ENCODE measurements at places on chromosomes 12 and 14.
A peak's percentile ranks its signal among the peaks of the same experiment; 100 is the strongest.

- DNase-seq = peak; percentile 85
These were observed 25.1 kb downstream of the ANKS1B start for GRCh38 chr12:99959549-99960170.

GRCh38 chr12:56716933-56717880 lies 7.9 kb downstream of the NACA start:
- DNase-seq = no peak

DNA sequence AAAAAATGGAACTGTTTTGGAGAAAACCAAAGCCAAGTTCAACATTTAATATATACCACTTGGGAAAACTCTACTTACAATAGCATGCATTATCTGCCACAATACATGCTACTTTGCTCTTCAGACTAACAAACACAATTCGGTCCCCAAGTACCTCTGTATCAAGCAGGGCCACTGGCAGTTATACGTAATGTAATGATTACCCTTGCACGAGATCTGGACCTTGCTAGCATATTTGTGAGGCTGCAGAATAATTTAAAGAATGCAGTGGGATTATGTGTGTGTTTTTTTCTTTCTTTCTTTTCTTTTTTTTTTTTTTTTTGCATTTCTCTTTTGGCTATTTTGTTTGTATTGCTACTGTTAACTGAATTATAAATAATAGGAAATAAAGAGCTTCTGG lies 22.8 kb upstream of the PYGL start:
- DNase-seq = no peak

GRCh38 chr14:82438436-82438835 lies 904.8 kb upstream of the SEL1L start:
- no peak for DNase-seq

DNA sequence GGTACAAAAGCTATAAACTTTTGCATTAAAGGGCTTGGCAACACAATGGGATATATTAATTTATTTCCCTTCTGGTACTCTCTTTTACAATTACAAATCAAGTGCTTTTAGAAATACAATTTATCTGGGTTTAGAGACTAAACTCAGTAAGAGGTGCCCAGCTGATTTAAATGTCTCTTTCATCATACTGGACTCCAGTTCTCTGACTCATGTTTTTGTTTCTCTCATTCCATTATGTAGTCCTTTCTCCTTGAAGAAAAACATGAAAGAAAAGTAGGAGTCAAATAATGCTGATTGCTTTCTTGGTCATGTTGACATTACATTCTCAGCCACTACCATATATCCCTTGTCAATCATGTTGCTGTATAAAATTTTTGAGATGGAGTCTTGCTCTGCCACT lies 36.3 kb upstream of the CFL2 start:
- no peak for DNase-seq

DNA sequence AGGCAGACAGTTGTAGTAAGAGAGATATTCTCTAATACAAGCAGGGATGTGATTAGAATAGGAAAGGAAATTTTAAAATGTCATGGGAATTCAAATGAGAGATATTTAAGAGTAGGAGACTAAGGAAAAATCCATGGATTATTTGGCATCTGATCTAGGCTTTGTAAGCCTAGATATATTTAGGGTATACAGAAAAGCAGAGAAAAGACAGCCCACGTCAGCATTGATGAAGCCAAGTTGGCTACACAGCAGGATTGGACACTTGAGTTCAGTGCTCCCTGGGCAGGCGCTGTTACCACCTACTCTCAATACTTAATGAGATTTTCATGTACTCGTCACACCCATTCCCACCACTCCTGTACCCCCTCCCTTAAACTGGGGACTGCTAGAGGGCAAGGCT lies 1.7 kb upstream of the KCNJ8 start:
- peak; percentile 60 for DNase-seq

DNA sequence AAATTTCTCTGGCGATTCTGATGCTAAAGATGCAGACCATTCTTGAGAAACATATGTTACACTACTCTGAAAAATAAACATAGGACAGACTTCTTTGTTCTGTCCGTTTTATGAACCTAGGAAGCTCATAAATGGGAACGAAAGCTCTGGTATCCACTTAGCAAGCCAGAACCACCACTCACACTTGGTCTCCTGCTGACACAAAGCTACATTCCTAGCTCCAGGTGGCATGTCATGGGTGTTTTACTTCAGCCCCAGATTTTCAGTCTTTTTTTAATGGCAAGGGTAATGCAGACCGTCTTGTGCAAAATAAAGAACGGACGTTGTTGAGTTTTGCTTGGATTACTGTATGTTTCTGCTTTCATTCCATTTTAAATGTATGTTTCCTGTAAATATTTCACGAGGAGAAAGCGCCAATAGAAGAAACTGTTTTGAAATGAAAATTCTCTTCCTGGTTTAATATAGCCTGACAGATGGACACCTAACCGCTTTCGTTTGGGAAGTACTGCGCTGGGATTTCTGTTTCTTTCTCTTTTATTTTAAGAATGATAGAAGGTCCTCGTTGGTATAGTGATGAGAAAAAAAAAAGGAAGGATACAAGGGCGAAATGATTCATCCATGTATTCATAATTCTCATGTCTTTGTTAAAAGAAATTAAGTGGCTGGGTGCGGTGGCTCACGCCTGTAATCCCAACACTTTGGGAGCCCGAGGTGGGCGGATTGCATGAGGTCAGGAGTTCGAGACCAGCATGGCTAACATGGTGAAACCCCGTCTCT lies 871 bp upstream of the COQ5 start:
- peak; percentile 71 for DNase-seq

DNA sequence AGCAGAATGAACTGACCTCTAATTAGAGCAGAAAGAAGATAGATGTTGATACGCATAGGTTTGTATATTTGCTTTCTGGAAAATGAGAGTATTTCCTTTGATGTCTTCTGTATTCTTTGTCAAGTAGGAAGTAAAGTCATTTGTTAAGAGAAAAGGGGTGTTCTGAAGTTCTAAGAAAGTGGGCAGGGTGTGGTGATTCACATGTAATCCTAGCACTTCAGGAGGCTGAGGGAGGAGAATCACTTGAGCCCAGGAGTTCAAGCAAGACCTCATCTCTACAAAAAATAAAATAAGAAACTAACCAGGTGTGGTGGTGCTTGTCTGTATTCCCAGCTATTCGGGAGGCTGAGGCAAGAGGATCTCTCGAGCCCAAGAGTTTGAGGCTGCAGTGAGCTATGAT lies 2.8 kb downstream of the RHNO1 start:
- no peak for DNase-seq

DNA sequence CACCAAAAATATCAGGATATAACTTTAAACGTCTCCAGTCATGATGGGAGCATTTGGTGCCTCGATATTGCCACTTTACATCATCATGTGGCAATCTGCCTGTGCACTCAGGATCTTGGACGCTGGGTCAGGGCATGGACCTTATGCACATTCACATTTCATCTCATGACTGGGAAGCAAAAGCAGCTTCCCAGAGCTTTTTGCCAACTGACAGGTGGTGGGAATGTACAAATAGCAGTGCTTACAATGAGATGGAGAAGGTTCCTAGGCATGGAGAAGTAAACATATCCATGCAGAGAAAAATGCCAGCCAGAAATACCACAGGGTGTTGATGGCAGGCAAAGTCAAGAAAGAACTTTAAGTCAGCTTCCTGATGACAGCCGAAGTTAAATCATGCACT lies 30.3 kb downstream of the EFCAB11 start:
- no peak for DNase-seq

GRCh38 chr14:75487155-75487671 lies 35.1 kb upstream of the BATF start:
- no peak for DNase-seq

DNA sequence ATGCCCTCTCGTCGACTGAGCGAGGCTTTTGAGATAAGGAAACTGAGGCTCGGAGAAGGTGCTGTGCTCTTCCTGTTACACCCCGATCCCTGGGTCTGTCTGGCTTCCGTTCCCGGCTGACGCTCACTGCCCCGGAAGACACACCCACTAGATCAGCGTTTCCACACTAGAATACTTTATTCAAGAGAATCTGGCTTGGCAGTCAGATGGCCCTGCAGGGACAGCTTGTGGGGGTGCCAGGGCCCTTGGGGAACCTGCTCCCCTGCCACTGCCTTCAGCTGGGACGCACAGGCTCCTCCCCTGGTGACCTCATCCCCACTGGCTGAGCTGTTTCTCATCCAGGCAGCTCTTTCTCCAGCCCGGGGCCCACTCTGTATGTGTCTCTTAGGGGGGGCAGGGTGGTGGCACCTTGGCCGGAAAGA lies 13.7 kb downstream of the PGF start:
- DNase-seq = no peak

DNA sequence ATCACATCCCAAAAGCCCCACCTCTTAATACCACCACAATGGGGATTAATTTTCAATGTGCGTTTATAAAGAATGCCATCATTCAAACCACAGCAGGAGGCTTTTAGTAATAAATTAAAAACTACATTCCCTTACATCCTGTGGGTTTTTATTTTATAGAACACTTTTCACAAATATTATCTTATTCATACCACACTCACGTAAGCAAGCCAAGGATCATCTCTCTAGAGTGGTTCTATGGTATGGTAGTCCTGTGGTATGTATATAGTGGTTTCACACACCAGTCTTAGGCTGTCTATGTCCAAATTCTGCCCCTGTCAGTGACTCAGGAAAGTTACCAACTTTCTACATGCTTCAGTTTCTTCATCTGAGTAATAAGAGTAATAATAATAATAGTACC lies 100.2 kb downstream of the GALC start:
- peak; percentile 2 for DNase-seq

- no peak for DNase-seq
These were observed 25.3 kb downstream of the IGF1 start for GRCh38 chr12:102454808-102455760.

DNA sequence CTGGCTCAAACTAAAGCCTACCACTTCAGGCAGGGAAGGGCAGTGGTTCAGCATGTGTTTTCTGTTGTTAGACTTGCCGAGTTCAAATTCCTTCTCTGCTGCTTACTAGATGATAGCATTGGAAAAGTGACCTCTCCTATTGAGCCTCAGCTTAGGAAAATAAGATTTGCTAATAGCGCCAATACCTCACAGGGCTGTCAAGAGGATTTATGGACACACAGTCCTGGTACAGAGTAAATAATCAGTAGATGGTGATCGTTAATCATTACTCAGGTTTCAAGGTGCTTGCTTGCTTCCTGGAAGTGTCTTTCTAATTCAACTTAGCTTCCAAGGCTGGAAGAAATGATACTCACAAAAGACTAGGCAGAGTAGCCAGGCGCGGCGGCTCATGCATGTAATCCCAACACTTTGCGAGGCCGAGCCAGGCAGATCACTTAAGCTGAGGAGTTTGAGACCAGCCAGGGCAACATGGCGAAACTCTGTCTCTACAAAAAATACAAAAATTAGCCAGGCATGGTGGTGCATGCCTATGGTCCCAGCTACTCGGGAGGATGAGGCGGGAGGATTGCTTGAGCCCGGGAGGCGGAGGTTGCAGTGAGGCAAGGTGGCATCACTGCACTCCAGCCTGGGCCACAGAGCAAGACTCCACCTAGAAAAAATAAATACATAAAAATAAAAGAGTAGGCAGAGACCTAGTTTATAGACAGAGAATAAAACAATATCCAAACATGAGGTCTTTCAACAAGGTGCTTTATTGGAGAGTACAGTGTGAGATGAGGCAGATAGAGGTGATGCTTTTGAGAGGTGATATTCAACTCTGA lies 6.0 kb downstream of the PLA2G1B start:
- peak; percentile 94 for DNase-seq

DNA sequence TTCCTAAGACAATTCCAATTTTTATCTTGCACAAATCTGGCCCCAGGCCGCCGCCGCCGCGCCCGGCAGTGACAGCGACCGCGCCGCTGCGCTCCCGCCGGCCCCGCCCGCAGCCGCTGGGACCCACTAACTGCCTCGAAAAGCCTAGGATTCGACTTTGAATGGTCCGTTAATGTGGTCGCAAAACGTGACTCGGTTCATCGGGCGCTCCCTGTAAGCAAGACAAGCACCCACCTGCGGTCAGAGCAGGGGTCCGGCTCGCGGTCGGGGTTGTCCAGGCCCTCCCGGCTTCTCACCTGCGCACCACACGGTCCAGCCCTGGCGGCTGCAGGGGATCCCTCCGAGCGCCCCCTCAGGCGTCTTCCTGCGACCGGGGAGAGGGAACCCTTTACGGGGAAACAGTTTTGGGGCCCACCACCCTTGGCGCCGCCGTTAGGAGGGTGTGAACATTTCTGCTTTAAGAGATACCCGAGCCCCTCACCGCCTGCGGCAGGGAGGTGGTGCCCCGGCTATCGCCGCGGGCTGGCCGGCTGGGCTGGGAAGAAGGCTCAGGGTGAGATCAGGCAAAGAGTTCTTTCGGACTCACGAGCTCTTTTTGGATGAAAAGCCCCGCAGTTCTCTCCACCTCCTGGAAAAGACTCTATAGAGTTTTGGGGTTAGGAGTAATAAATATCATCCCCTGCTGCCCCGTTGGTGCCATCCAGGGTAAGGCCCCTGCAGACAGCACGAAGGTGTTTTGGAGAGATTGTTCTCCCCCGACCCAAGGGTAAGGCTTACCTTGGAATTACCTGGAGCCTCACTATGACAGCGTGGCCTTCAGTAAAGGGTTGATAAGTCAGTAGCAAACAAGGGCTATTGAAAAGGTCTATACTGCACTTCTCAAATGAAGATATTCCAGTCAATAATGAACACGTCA lies 13.6 kb upstream of the FOXJ2 start:
- peak; percentile 76 for DNase-seq

DNA sequence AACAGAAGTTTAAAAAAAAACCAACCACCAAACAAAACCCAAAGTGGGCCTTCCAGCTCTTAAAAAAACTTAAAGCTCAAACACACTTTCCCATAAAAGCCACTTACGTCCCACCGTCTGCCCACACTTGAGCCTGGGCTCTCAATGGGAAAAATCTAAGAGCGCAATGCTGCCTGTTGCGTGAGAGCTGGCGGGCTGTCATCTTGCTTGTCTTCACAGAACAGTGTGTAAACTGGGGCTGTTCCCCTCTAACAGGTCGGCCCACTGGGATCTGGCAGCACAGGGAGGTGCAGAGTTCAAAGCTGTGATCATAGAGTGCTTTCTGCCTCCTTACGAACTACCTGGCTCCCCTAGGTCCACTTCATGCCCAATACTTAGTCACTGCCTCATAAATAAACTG lies 80.0 kb downstream of the DICER1 start:
- no peak for DNase-seq

DNA sequence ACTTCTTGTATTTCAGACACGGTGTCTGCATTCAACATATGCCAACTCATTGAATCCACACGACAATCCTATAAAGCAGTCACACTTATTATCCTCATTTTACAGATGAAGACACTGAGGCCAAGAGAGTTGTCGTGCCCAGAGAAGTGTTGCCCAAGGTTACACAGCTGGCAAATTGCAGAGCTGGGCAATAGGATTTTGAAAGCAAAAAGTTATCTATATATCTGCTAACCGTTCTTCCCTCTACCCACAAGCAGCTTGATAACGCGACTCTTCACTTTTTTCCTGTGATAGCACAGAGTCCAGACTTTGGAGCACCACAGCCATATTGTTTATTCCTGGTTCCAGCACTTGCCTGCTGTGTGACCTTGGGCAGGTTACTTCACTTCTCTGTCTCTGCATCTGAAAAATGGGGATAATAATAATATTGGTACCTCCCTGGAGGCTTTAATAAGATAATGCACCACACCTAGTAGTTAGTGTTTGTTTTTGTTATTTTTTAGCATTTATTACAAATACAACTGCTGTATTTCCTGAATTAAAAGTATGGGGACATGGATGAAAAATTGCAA lies 82.2 kb downstream of the CHST11 start:
- no peak for DNase-seq

GRCh38 chr14:31530136-31530535 lies 31.1 kb upstream of the NUBPL start:
- DNase-seq = no peak

GRCh38 chr14:51780741-51781140 lies 79.7 kb upstream of the GNG2 start:
- no peak for DNase-seq

GRCh38 chr14:32256576-32256975 lies 53.5 kb upstream of the RNU6-8 start:
- DNase-seq = no peak

- no peak for DNase-seq
These were observed 1104.1 kb upstream of the TMEM132C start for GRCh38 chr12:127162902-127163301.

All from NCI-H82 (cell line).